ENCODE measurements at places on chromosomes 6 and 20. TPM values are rescaled to one million over a fixed set of nuclear protein-coding genes. Genes with fewer than 3 reads are reported as not detected.
A peak's percentile ranks its signal among the peaks of the same experiment; 100 is the strongest.

GRCh38 chr20:7673841-7674240 is 266.4 kb downstream of the HAO1 start:
- no peak for DNase-seq

GRCh38 chr20:58450254-58450653 is 61.2 kb downstream of the VAPB start:
- DNase-seq = no peak

GRCh38 chr6:39319621-39320362 is 2.7 kb downstream of the KCNK16 start:
- no peak for DNase-seq

GRCh38 chr6:26044140-26045064 is 42.8 kb upstream of the HFE start:
- DNase-seq = peak; percentile 61

DNA sequence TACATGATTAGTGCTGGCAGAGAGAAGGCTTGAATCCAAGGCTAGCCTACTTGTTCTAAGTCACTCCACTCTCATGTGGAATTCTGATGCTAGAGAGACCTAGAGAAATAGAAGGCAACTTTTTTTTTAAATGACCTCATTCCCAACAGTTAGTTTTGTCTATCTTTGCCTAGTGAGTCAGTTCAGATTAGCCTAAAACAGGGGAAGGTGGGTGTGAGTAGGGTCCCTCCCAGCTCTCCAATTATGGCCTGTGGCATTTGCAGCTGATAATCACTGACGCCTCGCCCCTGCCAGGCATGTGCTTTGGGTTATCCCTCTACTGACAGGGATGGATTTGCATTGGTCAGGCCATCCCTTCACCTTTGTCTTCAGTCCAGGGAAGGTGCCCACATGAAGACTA is 13.6 kb downstream of the TXLNB start:
- DNase-seq = peak; percentile 53

DNA sequence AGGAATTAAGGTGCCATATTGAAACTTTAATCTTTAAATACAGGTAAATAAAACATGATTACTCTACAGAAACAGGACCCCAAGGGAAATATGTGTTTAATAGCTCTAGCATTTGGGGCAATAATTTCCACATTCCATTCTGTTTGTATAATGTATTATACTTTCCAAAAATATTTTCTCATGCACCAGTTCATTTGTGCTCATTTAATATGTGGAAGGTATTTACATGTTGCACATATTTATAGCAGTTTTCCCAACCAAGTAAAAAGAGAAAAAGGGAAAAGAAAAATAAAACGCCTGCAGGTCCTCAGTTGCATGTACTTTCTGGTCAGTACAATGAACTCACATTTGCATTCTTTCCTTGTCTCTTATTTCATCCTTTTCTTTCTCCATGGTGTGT is 129.5 kb upstream of the SULF2 start:
- no peak for DNase-seq

GRCh38 chr6:73476723-73477122 is 15.2 kb downstream of the MTO1 start:
- no peak for DNase-seq

DNA sequence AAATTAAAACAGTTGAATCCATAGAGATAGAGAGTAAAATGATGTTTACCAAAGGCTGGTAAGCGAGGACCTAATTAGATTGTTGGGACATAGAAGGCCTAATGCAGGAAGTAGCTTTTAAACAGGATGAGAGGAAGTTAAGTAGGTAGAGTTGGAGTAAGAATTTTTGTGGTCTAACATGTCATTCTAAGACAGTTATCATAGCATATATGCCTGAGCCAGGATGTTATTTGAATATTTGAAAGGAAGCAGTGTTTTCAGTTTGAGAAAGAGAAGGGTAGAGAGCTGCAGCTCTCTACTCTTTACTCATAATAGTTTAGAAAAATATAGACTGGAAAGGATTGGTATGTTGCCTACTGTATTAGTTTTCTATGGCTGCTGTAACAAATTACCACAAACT is 121.6 kb downstream of the MEI4 start:
- no peak for DNase-seq

DNA sequence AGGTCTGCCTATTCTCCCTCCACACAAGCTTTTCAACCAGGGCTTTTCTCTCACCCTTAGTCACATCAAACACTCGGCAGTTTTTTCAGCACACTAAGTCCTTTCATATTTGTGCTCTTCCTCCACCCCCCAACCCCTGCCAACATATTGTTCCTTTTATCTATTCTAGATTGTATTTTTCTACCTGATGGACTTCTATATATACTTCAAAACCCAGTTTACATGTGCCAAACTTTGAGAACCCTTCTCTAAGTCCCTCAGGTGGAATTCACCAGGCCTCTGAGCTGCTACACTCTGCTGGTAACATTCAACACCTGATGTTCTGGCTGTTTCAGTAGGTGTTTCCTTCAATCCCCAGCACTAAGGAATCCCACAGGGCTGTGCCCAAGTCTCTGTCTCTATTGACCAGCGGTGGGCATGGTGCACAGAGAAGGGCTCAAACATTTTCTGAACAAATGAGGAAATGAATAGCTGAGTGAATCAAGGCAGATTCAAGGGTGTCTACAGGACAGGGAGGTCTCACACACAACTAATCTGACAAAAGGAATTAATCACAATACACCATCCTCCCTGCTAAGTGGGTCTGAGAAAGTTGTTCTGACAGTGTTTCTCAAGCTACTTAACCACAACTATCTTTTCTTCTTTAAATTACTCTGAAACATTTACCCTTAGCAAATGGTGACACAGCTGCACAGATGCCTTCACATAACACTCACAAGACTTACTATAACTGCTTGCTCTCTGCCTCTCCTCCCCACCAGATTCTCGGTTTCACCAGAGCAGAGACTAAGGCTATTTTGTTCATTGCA is 166.5 kb downstream of the TSHZ2 start:
- no peak for DNase-seq

DNA sequence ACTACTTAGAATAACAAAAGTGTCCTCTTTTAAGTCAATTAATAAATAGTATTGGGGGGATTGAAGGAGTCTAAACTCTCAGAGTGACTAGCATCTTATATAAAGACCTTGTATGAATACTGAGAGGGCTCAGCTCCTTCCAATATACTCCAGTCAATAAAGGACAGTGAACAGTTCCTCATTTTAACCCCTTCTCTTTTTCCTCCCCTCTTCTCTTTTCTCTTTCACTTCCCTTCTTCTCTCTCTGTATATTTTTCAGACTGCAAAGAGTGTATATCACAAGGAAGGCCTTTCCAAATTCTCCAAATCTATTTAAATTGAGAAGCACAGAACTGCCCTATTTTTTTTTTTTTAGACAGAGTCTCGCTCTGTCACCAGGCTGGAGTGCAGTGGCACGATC is 99.5 kb downstream of the CD164 start:
- no peak for DNase-seq

- DNase-seq = no peak
Observed at GRCh38 chr6:89269981-89270380, 45.1 kb downstream of the GABRR2 start.

DNA sequence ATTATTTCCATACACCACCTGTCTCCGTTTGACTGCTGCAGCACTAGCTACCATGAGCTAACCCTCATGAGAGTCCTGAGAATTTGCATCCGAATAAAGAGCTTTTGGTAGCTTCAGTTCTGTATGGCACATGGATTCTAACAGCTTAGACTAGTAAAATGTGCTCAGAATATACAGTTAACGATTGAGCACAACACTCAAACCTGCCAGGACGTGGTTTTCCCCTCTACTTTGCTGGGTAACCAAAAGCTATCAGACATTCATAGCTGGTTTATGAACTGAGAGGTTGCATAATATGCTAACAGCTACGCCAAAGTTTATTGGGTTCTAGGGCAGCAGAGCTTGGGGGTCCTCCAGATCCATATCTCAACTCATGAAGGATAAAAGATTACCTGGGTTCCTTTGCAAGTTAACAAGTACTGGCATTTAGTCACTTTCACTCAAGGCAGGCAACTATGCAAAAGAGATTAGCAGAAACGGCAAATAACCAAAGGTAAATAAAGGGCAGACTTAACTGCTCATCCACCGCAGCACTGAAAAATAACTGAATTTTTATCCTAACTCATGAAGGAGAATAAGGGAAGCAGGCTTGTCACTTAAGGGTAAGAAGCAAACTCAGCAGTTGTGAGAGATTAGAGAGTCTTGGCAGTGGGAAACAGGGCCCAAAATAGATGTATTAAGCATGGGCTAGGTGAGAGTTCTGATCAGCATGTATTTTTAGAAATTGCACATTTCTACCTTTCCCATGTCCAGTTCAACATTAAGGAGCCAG is 29.4 kb downstream of the NUDT3 start:
- no peak for DNase-seq

MUCL3 gene
- not detected for total RNA-seq

ZBTB12 gene
- total RNA-seq = 2.5 TPM

THBS2 gene
- total RNA-seq = 74.8 TPM

All from left cardiac atrium (tissue), 4 donors.